ENCODE measurements at places on chromosomes 4 and X.
A peak's percentile ranks its signal among the peaks of the same experiment; 100 is the strongest.

DNA sequence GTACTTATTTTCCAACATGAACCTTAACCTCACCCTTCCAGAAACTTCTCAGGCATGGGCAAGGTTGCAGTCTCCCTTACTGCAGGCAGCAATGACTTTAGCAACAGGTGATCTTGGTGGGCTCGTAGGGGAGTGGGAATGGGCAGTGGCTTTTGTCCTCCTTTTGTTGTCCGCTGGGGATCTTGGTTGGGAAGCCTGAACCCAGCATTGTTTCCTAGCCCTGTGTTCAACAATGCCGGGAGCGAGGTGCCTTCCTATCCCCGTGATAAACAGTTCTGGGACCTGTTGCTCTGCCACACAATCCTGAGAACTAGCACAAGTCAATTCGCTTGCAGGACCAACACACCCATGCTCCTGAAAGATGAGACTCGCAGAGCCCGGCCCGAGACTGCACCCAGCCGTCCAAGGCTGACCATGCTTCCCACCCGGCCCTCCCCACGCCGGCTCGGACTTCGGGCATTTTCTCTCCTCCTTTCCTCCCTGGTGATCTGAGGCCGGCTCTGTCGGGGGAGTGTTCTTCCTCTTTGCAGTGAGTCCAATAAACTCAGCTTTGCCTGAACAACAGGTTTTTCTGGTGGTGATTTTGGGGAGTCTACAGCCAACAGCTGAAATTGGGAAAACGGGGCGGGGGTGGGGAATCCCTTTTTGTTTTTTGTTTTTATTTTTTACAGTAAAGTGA, 20.2 kb downstream of the IRAK1 start:
- DNase-seq = no peak

DNA sequence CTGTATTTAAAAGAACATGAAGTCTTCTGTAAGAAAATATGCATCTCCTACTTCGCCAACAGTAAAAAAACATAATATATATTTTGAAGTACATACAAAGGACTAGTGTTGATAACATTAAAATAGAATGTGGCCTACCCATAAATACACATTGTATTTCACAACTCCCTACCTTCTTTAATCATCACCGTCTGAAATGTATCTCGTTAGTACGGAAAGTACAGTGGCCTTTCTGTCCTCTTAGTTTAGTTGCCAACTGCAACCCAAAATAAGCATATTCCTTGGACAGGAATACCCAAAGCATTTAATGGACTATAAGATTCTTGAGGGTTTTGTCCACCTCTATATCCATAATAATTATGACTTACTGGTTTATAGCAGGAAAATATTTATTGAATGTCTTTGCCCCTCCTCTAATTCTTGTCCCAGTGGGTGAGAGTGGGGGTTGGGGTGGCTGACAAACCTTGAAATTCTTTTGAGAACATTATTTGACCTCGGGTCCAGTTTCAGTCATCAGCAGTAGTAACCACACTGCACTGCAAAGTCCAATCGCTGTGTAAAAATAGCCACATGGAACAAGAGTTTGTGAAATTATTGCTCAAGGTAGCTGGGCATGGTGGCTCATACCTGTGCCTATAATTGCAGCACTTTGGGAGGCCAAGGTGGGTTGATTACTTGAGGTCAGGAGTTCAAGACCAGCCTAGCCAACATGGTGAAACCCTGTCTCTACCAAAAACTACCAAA, 474.5 kb downstream of the KLHL13 start:
- DNase-seq = no peak

GRCh38 chr4:72531322-72531721, 37.7 kb downstream of the ADAMTS3 start:
- no peak for DNase-seq

- peak; percentile 71 for DNase-seq
These were observed 16.4 kb upstream of the RUFY3 start for GRCh38 chr4:70705183-70706043.

GRCh38 chr4:899556-899906, 32.6 kb downstream of the GAK start:
- no peak for DNase-seq

- DNase-seq = no peak
These were observed 62.4 kb upstream of the NDP start for GRCh38 chrX:44035571-44035970.

- DNase-seq = no peak
These were observed 550 bp upstream of the CHM start for GRCh38 chrX:86047936-86048280.

DNA sequence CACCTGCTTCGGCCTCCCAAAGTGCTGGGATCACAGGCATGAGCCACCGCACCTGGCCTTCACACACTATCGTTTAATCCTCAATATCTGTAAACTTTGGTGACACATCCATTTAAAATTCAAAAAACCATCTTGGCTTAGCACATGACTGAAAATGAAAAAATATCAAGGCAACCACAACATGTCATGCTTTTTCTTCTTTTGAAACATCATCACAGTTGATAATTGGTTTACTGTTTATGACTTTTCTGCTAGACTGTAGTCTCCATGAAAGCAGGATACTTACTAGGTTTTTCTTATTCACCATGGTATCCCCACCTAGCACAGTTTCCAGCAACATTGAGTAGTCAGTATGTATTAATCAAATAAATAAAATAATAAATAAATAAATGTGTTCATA, 11.0 kb downstream of the GNRHR start:
- no peak for DNase-seq

- DNase-seq = no peak
These were observed 1574.3 kb upstream of the PABPC4L start for GRCh38 chr4:135775909-135776308.

- no peak for DNase-seq
These were observed 102.3 kb upstream of the NAP1L5 start for GRCh38 chr4:88799900-88800299.

DNA sequence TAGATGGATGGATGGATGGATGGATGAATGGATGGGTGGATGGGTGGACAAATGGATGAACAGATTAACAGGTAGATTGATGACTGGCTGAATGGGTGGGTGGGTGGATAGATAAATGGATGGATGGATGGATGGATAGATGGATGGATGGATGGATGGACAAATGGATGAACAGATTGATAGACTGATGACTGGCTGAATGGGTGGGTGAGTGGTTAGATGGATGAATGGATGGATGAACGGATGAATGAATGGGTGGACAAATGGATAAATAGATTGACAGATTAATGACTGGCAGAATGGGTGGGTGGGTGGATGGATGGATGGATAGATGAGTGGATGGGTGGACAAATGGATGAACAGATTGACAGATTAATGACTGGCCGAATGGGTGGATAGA, 13.6 kb upstream of the AKAP17A start:
- no peak for DNase-seq

- no peak for DNase-seq
These were observed 862.2 kb downstream of the TRIML1 start for GRCh38 chr4:189001283-189001970.

DNA sequence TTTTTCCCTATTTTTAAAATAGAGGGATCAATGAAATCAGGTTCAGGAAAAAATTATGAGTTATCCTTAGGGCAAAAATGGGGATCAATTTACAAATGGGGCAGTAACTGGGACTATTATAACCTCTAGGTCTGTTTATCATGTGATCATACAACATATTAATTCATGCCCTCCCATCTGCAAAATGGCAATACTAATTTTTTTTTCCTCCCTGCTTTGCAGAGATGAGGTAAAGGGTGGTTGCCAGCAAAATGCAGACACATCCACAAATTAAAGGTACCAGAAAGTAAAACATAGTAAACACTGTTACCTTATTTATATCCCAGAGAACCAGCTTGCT, 467 bp downstream of the HSD17B11 start:
- no peak for DNase-seq

- DNase-seq = no peak
These were observed 810.7 kb upstream of the AMOT start for GRCh38 chrX:113651306-113651705.

- DNase-seq = no peak
These were observed 63.4 kb upstream of the S100G start for GRCh38 chrX:16586377-16587112.

Data from muscle of arm (tissue), 14 donors.